ENCODE measurements at places on chromosomes 2 and 18. TPM values are rescaled to one million over a fixed set of nuclear protein-coding genes. Genes with fewer than 3 reads are reported as not detected.

GRCh38 chr2:237978058-237978712 lies 11.4 kb downstream of the UBE2F start:
- DNase-seq: peak; percentile 72

DNA sequence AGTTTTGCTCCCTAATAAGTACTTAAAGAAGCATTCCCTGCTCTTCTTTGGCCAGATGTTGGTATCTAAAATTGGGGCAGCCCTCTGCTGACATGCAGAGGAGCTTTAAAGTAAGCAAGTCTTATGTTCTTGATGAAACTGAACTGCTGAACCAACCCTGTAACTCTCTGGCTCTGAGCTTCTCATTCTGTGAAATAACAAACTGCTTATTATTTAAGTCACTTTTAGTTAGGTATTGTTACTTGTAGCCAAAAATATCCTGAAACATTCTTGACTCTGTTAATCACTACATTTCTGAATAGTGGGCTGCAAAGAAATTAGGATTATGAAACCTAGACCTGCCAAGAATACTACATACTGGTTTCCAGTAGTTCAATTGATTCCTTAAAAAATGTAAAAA lies 15.5 kb downstream of the PPP3R1 start:
- DNase-seq: no peak

DNA sequence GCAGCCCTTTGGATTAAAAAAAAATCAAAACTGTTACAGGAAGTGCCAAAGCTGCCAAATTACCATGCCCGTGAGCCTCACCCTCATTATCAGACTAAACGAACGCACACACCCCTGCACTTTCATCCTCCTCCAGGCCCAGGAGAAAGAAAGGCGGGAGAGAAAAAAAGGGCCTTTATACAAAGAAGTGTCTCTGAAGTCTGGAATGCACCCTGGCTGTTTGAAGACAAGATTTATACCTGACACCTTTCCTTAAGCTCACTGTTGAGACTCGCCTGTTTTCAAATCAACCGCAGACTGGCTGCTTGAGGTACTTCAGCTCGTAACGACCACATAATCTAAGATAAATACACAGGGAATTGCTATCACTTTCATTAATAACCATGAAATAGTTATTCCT lies 31.0 kb downstream of the EDAR start:
- no peak for DNase-seq

- DNase-seq: no peak
These were observed 610.4 kb downstream of the ERBB4 start for GRCh38 chr2:211928201-211928600.

- DNase-seq: no peak
These were observed 94.1 kb downstream of the ANKRD44 start for GRCh38 chr2:197216361-197216979.

The HOXD12 gene
- total RNA-seq: not detected

Measured in right cardiac atrium (tissue), 5 donors.